ENCODE measurements at places on chromosomes 4 and X.
A peak's percentile ranks its signal among the peaks of the same experiment; 100 is the strongest.

- DNase-seq, result no peak
Observed at GRCh38 chrX:67724359-67725110, 180.7 kb downstream of the AR start.

DNA sequence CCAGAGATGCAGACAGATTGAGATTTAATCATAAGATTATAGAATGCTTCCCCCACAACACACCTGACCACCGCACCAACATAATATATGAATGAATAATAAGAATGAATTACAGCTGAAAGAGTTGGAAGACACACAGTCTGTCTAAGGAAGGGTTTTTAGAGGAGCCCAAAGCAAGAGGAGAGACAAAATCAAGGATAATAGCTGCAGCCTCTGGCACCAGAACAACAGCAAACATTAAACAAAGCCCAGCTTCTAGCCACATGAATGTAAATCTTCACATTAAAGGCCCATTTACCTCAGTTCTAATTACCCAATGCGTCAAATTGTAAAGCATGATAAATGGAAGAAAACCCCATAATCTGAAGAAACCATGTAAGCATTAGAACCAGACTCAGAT is 133.9 kb downstream of the SPCS3 start:
- DNase-seq, result no peak

- DNase-seq, result no peak
Observed at GRCh38 chr4:103482893-103483292, 236.9 kb downstream of the TACR3 start.

GRCh38 chrX:7996414-7996813 is 69.2 kb upstream of the PNPLA4 start:
- peak; percentile 41 for DNase-seq

DNA sequence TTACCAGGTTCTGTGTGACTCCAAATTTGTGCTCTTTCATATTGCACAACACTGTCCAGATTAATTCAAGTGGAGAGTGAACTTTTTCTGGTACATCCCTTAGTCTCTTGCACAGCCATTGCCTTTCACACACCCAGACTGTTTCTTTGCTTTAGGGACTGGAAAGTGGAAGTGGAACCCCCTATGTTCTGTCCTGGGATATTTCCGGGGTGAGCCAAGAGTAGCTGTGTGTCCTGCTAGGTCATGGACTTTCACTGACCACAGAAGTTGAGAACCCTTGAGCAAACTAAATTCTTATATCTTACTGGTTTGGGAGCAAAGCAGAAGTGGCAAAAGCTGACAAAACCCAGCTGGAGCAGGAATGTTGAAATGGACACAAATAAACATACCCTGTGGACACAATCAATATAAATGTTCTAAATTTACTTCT is 10.3 kb upstream of the VSIG4 start:
- DNase-seq, result peak; percentile 27

DNA sequence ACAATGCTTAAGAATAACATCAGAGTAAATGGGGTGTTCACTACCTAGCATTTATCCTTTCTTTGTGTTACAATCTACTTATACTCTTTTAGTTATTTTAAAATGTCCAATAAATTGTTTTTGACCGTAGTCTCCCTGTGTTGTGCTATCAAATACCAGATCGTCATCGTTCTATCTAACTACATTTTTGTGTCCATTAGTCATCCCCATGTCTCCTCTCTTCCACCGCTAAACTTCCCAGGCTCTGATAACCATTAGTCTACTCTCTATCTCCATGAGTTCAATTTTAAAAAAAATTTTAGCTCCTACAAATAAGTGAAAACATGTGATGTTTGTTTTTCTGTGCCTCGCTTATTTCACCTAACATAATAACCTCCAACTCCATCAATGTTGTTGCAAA is 381.9 kb downstream of the PRDM5 start:
- DNase-seq, result no peak

DNA sequence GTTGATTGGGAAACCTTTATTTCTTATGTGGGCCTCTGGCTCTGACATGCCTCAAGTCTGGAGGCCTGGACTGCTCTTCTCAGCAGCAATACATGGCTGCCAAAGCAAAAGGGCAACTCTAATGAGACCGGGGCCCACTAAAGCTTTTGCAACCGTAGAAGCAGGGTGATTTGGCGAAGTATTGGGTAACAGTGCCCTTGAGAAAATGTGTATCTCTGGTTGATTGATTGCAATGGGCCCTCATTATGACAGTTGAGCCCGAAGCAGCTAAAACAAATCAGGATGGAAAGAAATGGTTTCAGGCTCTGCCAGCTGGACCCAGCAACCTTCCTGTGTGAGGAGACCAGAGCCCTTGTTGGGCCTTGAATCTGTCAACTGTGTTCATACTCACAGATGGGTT is 73.4 kb downstream of the CLCN4 start:
- DNase-seq, result no peak

- no peak for DNase-seq
Observed at GRCh38 chr4:143538979-143539669, 25.6 kb downstream of the SMARCA5 start.

GRCh38 chr4:53793096-53793495 is 201.8 kb upstream of the LNX1 start:
- DNase-seq, result no peak

GRCh38 chr4:169084954-169085353 is 74.9 kb upstream of the CBR4 start:
- no peak for DNase-seq

All from CD4-positive, alpha-beta T cell treated with Interleukin-15 for 1 hour (primary cell).